ENCODE measurements at places on chromosomes 6 and 20.

- no peak for DNase-seq
Measured at GRCh38 chr6:70901324-70901723, 55.5 kb downstream of the B3GAT2 start.

GRCh38 chr20:3677733-3678132, 4.1 kb downstream of the ADAM33 start:
- no peak for DNase-seq

DNA sequence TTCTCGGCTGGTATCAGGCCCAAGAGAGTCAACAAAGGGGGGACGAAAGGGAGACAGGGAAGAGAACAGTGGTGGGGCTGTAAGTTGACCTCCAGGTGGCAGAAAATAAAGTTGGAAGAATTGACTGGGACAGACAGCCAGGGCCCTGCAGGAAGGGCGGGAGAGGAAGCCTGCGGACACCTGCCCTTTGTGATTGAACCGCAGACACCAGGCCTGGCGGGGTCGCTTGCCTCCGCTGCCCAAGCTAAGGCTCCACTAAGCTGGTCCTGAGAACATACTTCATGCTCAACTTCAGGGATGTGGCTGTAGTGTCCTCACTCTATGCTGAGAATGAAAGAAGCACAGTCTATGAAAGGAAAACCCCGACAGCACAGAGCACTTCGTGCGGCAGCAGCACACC, 53.8 kb downstream of the RPP40 start:
- no peak for DNase-seq

GRCh38 chr6:142507065-142507464, 205.3 kb downstream of the ADGRG6 start:
- DNase-seq: no peak

DNA sequence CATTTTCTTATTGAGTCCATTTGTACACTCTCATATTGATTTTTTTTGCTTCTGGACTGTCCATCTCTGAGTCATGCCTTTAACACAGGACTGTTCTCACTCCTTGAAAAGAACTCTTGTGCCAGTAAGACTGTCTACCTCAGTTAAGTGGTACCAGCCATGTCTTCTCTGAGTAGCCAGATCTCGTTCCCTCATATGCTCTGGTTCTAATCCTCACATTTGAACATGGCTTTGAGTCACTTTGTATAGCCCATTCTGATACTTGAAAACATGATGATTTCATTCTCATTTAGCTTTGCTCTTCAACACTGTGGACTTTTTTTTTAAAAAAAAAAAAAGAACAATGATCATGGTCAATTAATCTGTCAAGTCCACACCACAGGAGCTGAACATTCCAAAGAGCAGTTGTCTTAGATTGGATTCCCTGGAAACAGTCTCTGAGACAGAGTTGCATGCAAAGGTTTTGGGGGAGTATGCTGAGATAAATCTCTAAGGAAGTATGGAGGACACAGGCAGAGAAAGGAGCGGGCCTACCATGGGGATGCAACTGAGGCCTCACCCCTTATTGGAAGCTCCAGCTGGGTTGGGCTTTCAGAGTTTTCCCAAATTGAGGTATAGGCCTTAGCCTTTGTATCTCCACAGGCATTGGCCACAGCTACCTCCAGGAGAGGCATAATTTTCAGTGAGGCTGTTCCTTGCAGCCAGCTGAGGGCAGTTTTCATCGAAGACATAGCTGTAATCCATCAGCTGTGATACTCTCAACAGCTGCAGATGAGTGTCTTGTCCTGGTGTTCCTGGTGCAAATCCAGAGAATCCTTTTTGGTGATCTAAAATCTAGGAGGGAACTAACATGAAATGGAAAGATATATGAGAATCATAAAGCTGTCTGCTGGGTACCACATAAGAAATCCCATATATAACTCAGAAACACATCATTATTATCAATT, 6.0 kb upstream of the PTCHD4 start:
- DNase-seq: no peak

Data from right renal cortex interstitium (tissue), 3 donors.